K562 (cell line): ENCODE measurements at places on chromosomes 1 and 21. TPM values are rescaled to one million over a fixed set of nuclear protein-coding genes. Genes with fewer than 3 reads are reported as not detected.

The KAZN gene
- total RNA-seq = 20.9 and 21.6 TPM in 2 replicates

The KRTAP10-10 gene
- total RNA-seq = not detected in 2 replicates

The GPR161 gene
- total RNA-seq = 1.2 and 1.6 TPM in 2 replicates

The FCRL5 gene
- not detected in 2 replicates for total RNA-seq

The DIP2A gene
- total RNA-seq = 31.1 and 32.3 TPM in 2 replicates

The IGSF9 gene
- 0.29 and 0.34 TPM in 2 replicates for total RNA-seq

The POFUT2 gene
- total RNA-seq = 24.2 and 24.6 TPM in 2 replicates

The RYR2 gene
- 0.13 and 0.18 TPM in 2 replicates for total RNA-seq

The NR1I3 gene
- not detected in 2 replicates for total RNA-seq

The GRIK1 gene
- total RNA-seq = 0.44 and 0.67 TPM in 2 replicates

The AGMAT gene
- total RNA-seq = 0.07 TPM in 1 of 2 replicates, not detected in the other

GRCh38 chr1:180343921-180344769, 114.1 kb downstream of the LHX4 start:
- H3K27me3 ChIP-seq = no peaks in the 10 kb centered on the region
- no peak overlapping the region for H3K27ac ChIP-seq
- no peak overlapping the region for H3K4me3 ChIP-seq
- H3K4me1 ChIP-seq = no peaks in the 10 kb centered on the region
- DNase-seq = no peak

DNA sequence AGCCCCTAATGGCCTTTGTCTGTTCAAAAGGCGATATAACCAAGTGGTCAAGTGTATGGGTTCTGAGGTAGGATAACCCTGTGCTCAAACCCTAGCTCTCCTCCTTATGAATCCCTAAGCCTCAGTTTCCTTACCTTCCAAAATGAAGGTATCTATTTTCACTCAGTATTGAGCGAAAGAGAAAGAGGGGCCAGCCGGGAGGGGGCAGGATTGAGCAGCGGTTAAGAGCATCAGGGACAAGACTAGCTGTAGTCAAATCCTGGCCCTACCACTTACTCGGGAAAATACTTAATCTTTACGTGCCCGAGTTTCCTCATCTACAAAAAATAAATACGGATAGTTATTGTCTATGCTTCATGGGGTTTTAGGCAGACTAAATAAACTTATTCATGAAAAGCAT, 25.7 kb downstream of the LY9 start:
- no peaks in the 10 kb centered on the region for H3K4me1 ChIP-seq
- H3K4me3 ChIP-seq = no peak overlapping the region
- no peaks in the 10 kb centered on the region for H3K36me3 ChIP-seq
- DNase-seq = peak; percentile 32
- H3K27ac ChIP-seq = no peak overlapping the region

- peak; percentile 34 for DNase-seq
- H3K4me3 ChIP-seq = peak within 1 kb of the TSS; percentile 23
- H3K27me3 ChIP-seq = peaks cover 48% of the 10 kb centered on the region
- H3K36me3 ChIP-seq = no peaks in the 10 kb centered on the region
Measured at GRCh38 chr1:14598498-14599182, at the start of gene KAZN. Gene KAZN, plus strand, starts transcription at chr1:14598685.

GRCh38 chr1:198064181-198064580, 92.6 kb upstream of the NEK7 start:
- no peak overlapping the region for H3K4me3 ChIP-seq
- DNase-seq = no peak
- no peaks in the 10 kb centered on the region for H3K36me3 ChIP-seq
- H3K4me1 ChIP-seq = no peaks in the 10 kb centered on the region
- no peak overlapping the region for H3K27ac ChIP-seq

DNA sequence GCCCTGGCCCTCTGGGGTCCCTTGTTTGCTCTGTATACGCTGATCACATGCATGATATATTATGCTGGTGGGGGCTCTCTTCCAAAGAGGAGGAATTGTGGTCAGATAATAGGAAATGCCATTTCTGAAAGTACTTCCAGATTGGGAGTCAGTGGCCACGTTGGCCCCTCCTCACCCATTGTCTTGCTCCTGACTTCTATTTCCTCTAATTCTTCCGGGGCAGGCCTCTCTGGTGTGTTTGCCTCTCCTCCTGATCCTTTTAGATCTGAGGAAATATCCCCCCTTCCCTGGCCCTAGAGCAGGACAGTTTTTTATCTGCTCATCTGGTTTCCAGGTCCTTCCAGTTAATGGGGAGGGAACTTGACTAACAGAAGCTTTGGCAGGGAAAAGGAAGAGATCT, 2.9 kb downstream of the VANGL2 start:
- H3K36me3 ChIP-seq = no peaks in the 10 kb centered on the region
- H3K4me3 ChIP-seq = no peak overlapping the region
- DNase-seq = no peak
- peaks cover 31% of the 10 kb centered on the region; the same call in 2 of the 3 replicates for H3K4me1 ChIP-seq

GRCh38 chr21:36723371-36723881, 24.5 kb downstream of the SIM2 start:
- H3K4me3 ChIP-seq = no peak overlapping the region
- peaks cover 75% of the 10 kb centered on the region for H3K27me3 ChIP-seq
- no peak for DNase-seq
- H3K36me3 ChIP-seq = no peaks in the 10 kb centered on the region
- no peak overlapping the region for H3K27ac ChIP-seq
- H3K4me1 ChIP-seq = peaks cover 13% of the 10 kb centered on the region

- no peak overlapping the region for H3K4me3 ChIP-seq
- H3K27me3 ChIP-seq = no peaks in the 10 kb centered on the region
- DNase-seq = no peak
- H3K36me3 ChIP-seq = peaks cover 56% of the 10 kb centered on the region
Measured at GRCh38 chr1:100927276-100927675, 31.4 kb downstream of the SLC30A7 start.

GRCh38 chr1:95503278-95504030, 269.4 kb downstream of the RWDD3 start:
- no peak for DNase-seq
- no peak overlapping the region for H3K27ac ChIP-seq
- no peaks in the 10 kb centered on the region for H3K36me3 ChIP-seq
- H3K27me3 ChIP-seq = no peaks in the 10 kb centered on the region
- no peak overlapping the region for H3K4me3 ChIP-seq

DNA sequence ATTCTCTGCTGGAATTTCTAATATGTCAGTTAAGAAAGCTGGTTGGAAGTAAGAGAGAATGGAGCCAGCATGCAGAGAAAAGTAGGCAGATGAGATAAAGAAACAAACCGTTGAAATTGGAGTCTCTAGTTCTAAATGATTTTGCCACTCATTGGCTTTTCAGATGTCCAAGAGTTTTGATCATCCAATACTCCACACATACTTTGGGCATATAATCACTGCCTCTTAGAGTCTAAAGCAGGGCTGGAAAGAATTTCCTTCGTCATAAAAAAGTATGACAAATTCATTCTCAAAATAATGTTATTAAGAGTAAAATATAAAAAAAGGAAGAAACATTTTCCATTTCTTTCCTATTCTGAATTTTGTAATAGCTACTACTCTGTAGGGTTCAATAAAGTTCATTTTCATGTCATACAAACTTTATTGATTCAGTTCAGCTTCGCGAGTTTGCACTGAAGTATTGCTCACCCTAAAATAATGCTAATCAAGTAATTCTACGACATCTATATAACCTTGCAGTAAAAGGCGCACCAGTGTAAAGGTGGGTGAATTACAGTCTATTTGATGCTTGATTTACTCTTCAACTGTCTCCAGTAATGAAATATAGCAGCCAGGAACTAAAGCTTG, 1556.6 kb downstream of the NCAM2 start:
- H3K36me3 ChIP-seq = no peaks in the 10 kb centered on the region
- no peaks in the 10 kb centered on the region for H3K4me1 ChIP-seq
- no peak for DNase-seq
- no peak overlapping the region for H3K4me3 ChIP-seq

DNA sequence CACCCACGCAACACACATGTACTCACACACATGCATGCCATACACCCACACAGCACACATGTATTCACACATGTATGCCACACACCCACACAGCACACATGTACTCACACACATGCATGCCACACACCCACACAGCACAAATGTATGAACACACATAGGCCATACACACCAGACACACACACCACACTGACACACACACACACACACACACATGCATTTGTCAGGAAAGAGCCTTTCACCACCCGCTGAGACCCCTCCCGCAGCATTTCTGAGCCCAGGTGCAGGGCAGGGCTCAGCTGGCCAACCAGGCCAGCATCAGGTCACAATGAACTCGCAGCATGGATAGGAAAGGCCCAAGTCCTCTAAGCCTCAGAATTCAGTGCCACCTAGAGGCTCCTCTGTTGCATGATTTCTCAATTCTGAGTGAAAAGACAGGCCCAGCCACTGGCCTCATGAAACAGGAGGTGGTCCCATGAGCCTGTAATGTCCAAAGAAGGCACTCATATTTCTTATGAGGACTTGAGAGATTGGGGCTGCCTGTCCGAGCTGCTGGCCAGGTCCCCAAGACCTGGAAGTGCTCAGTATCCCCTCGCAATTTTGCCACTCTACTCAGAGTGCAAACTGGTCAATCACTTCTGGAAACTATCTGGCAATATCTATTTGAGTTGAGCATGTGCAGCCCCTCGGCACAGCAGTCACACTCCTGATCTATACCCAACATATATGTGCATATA, 57.3 kb downstream of the PSMG1 start:
- no peak for DNase-seq
- no peak overlapping the region for H3K27ac ChIP-seq
- no peaks in the 10 kb centered on the region; the same call in 2 of the 3 replicates for H3K27me3 ChIP-seq
- H3K36me3 ChIP-seq = no peaks in the 10 kb centered on the region
- H3K4me1 ChIP-seq = no peaks in the 10 kb centered on the region
- no peak overlapping the region for H3K4me3 ChIP-seq

DNA sequence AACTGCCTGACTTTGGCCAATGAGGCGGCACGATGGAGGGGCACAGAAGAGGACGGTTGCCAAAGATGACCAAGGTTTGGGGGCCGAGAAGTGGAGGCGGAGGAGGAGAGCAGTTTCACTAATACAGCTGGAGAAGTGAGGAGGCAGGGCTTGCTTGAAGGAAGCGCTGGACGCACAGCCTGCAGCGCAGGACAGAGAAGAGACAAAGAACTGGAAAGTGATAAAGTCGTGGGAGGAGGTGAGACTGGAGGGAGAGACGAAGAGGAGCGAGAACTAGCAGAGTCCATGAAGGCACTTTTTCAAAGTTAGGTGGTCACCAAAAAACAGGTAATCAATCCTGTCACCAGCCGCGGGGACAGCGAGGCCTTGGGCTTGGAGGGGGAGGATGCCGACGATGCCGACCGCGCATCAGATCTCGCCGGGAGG, 771 bp downstream of the PACC1 start:
- H3K27me3 ChIP-seq = no peaks in the 10 kb centered on the region
- H3K36me3 ChIP-seq = peaks cover 35% of the 10 kb centered on the region; the same call in 2 of the 3 replicates
- no peak overlapping the region for H3K27ac ChIP-seq
- DNase-seq = no peak

GRCh38 chr1:201783572-201783971, 45.4 kb upstream of the IPO9 start:
- peaks cover 25% of the 10 kb centered on the region; the same call in 1 of the 3 replicates for H3K36me3 ChIP-seq
- no peak overlapping the region for H3K27ac ChIP-seq
- peaks cover 15% of the 10 kb centered on the region for H3K27me3 ChIP-seq
- H3K4me1 ChIP-seq = 0 out of 3 replicates have a peak, but pooled peaks cover under 1% of the 10 kb centered on the region
- peak; percentile 23 for DNase-seq

DNA sequence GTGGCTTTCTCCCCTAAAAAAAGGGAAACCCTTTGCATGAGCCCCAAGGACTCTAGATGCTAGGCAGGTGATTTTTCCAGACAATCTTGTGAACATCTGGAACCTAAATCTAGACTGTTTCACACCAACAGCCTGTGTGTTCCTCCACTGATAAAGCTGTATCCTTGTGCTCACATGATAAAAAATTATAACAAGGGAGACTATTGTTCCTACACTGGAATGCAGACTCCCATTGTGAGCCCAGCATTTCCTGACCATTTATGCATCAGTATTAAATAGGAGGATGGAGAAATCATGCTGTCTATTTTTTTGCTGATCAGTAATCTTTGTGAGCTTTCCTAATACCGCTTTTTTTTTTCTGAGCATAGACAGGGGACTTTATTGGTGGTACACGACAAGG, 52.5 kb downstream of the ZNF697 start:
- H3K27ac ChIP-seq = no peak overlapping the region
- peaks cover 5% of the 10 kb centered on the region for H3K27me3 ChIP-seq
- no peaks in the 10 kb centered on the region for H3K4me1 ChIP-seq
- no peak for DNase-seq

- no peak overlapping the region for H3K27ac ChIP-seq
- DNase-seq = no peak
- no peaks in the 10 kb centered on the region for H3K36me3 ChIP-seq
- H3K4me1 ChIP-seq = no peaks in the 10 kb centered on the region
Measured at GRCh38 chr1:210321131-210321530, 7.6 kb upstream of the HHAT start.

DNA sequence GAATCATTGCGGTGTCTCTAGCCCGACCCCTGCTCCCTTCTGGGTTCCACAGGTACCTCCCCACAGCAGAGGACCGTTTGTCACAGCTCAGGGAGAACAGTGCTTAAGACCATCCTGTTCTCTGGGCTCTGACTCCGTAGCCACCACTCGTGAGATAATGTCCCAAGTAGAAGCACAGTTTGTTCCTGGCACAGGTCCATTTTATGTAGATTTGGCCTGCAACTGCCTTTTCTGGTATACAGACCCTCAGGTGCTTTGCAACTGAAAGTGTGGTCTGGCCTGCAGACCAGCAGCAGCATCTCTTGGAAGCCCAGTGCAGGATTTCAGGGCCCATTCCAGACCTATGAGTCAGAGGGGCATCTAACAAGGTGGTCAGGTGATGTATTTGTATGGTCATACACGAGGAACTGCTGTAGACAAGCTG, 28.4 kb upstream of the TMEM125 start:
- no peak overlapping the region for H3K4me3 ChIP-seq
- H3K36me3 ChIP-seq = no peaks in the 10 kb centered on the region
- no peak for DNase-seq
- peaks cover 13% of the 10 kb centered on the region for H3K27me3 ChIP-seq

GRCh38 chr1:95028954-95029353, 43.8 kb downstream of the ALG14 start:
- DNase-seq = no peak
- H3K36me3 ChIP-seq = no peaks in the 10 kb centered on the region
- H3K27ac ChIP-seq = no peak overlapping the region
- H3K4me1 ChIP-seq = no peaks in the 10 kb centered on the region
- no peaks in the 10 kb centered on the region for H3K27me3 ChIP-seq

GRCh38 chr1:153779781-153780541, 4.8 kb downstream of the SLC27A3 start:
- peaks cover 58% of the 10 kb centered on the region for H3K4me1 ChIP-seq
- no peaks in the 10 kb centered on the region for H3K27me3 ChIP-seq
- H3K27ac ChIP-seq = no peak overlapping the region

GRCh38 chr1:218698141-218698540, 353.0 kb downstream of the TGFB2 start:
- H3K27me3 ChIP-seq = no peaks in the 10 kb centered on the region
- H3K4me1 ChIP-seq = no peaks in the 10 kb centered on the region
- H3K27ac ChIP-seq = no peak overlapping the region
- DNase-seq = no peak
- no peak overlapping the region for H3K4me3 ChIP-seq
- H3K36me3 ChIP-seq = no peaks in the 10 kb centered on the region

GRCh38 chr1:168179438-168180147, 831 bp downstream of the TIPRL start:
- H3K4me1 ChIP-seq = peaks cover 6% of the 10 kb centered on the region; the same call in 2 of the 3 replicates
- H3K27me3 ChIP-seq = no peaks in the 10 kb centered on the region
- H3K36me3 ChIP-seq = peaks cover 12% of the 10 kb centered on the region
- H3K27ac ChIP-seq = peak overlapping the region; percentile 84
- DNase-seq = peak; percentile 41

- no peaks in the 10 kb centered on the region for H3K36me3 ChIP-seq
- H3K27ac ChIP-seq = no peak overlapping the region
- DNase-seq = no peak
- no peak overlapping the region for H3K4me3 ChIP-seq
Measured at GRCh38 chr1:89129911-89130310, 4.0 kb upstream of the GBP2 start.
